ENCODE measurements at places on chromosomes 3 and 15.

GRCh38 chr3:106628407-106628806, 748.8 kb upstream of the CCDC54 start:
- no peak overlapping the region for H3K27ac ChIP-seq
- no peak overlapping the region for H3K4me3 ChIP-seq
- no peaks in the 10 kb centered on the region for H3K27me3 ChIP-seq
- no peak for DNase-seq

GRCh38 chr3:16028604-16029003, 145.9 kb upstream of the GALNT15 start:
- no peak overlapping the region for H3K27ac ChIP-seq
- H3K4me3 ChIP-seq = no peak overlapping the region
- no peaks in the 10 kb centered on the region for H3K4me1 ChIP-seq
- no peak for DNase-seq
- H3K27me3 ChIP-seq = no peaks in the 10 kb centered on the region

- H3K27ac ChIP-seq = no peak overlapping the region
- H3K27me3 ChIP-seq = no peaks in the 10 kb centered on the region
- DNase-seq = no peak
- no peak overlapping the region for H3K4me3 ChIP-seq
These were observed 101.8 kb upstream of the TBC1D5 start for GRCh38 chr3:17844236-17844635.

DNA sequence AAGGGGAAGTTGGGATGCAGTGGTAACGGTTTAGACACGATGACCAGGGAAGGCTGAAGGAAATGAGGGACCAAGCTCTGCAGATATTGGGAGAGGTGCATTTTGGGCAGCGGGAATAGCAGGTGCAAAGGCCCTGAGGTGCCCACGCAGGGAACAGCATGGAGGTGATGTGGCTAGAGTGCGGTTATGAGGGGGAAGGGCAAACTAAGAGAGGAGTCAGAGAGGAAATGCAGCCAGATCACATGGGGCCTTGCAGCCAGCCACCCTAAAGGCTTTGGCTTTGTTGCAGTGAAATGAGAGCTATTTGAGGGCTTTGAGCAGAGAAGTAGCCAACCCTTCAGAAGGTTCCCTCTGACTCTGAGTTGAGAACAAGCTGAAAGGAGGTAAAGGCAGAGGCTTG, 2.6 kb downstream of the SPATA12 start:
- no peak overlapping the region for H3K27ac ChIP-seq
- no peak overlapping the region for H3K4me3 ChIP-seq
- DNase-seq = no peak
- no peaks in the 10 kb centered on the region for H3K4me1 ChIP-seq
